ENCODE measurements at places on chromosomes 12 and 14.

- DNase-seq: peak; percentile 27
These were observed 29.0 kb upstream of the SMOC1 start for GRCh38 chr14:69850086-69850735.

DNA sequence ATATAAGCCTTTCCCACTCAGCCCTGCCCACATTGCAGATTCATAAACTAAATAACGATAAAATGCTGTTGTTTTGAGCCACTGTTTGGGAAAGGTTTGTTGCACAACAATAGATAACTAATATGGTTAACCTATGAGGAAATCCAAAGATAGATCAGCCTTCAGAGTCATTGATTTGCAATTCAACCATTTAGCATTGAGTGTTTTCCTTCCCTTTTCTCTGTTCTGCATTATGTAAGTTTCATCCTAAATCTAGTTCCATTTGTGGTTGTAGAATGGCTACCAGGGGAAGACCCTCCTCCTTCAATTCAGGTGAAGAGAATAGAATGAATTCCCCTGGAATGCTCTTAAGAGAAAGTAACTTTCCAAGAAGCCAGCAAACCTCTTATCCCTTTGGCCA, 19.6 kb downstream of the TC2N start:
- DNase-seq: no peak

DNA sequence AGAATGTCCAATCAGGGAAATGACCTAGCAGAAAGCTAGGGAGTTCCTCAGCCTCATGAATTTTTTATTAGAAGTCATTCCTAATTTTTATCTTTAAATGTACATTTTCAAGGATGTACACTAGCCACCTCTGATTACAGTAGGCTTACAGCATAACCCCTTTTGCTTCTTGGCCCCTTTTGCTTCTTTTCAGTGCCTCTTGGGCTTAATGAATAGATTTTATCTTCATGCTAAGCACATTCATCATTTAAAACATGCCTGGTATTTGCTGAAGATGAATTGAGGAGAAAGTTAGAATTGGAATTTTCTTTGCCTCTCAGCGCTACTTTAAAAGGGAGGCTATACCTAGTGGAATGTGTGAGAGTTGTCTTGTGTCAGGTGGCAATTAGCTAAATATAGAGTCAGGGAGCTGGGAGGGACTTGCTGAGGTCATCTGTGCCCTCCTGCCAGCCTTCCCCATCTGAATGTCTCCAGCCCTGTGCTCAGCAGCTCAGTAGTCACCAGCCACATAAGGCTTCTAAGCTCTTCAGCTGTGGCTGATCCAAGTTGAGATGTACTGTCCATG, 132.1 kb downstream of the SAMD4A start:
- no peak for DNase-seq

GRCh38 chr14:90301668-90302090, 30.1 kb downstream of the NRDE2 start:
- peak; percentile 15 for DNase-seq

- DNase-seq: peak; percentile 83
These were observed 1.8 kb downstream of the COX6A1 start for GRCh38 chr12:120439646-120440247.

DNA sequence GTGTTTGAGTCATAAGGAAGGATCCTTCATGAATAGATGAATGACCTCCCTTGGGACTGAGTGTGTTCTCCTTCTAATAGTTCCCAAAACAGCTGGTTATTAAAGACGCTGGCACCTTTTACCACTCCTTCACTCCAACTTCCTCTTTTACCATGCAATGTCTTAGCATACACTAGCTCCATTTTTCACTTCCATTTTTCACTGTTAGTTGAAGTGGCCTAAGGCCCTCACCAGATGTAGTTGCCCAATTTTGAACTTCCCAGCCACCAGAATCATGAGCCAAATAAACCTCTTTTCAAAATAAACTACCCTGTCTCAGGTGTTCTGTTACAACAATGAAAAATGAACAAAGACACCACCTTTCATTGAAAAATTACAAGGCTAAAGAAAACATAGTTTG, 64.7 kb downstream of the GPR65 start:
- no peak for DNase-seq

DNA sequence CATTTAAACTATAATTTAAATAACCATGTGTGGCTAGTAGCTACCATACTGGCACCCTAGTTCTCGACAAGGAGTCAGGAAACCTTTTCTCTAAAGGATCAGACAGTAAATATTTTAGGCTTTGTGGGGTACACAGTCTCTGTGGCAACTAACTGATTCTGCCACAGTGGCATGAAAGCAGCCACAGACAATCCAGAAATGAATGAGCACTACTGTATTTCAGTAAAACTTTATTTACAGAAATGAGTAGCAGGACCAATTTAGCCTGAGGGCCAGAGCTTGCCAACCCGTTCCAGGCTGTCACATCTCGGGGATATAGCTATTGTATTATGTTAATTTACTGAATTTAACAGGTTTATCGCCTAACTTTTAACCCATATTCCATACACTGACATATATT, 278.7 kb downstream of the ITPR2 start:
- DNase-seq: no peak

- no peak for DNase-seq
These were observed 212.2 kb downstream of the DACT1 start for GRCh38 chr14:58850011-58850410.

- DNase-seq: no peak
These were observed 883.0 kb upstream of the FLRT2 start for GRCh38 chr14:84646786-84647500.

- DNase-seq: peak; percentile 22
These were observed 138.7 kb downstream of the ETV6 start for GRCh38 chr12:11787933-11788849.

DNA sequence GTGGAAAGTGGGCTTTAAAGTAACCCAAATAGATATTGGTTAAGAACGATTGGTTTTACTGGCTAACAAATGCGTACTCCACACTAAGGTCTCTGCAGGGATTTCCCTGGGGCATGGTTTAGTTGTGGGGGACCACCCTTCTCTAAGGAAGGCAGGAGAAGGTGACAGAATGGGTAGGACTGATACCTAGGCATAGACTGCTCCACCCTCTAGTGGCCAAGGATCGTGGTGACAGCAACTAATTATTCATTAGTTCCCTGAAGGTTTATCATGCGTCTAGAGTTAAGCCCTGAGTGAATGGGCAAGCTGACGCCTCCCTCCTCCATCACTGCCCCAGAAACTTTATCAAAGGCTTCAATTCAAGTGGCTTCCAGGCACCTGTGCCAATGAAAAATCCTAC, 9.1 kb downstream of the FAM181A start:
- DNase-seq: peak; percentile 83

GRCh38 chr12:104521731-104522130, 65.0 kb downstream of the CHST11 start:
- DNase-seq: no peak

DNA sequence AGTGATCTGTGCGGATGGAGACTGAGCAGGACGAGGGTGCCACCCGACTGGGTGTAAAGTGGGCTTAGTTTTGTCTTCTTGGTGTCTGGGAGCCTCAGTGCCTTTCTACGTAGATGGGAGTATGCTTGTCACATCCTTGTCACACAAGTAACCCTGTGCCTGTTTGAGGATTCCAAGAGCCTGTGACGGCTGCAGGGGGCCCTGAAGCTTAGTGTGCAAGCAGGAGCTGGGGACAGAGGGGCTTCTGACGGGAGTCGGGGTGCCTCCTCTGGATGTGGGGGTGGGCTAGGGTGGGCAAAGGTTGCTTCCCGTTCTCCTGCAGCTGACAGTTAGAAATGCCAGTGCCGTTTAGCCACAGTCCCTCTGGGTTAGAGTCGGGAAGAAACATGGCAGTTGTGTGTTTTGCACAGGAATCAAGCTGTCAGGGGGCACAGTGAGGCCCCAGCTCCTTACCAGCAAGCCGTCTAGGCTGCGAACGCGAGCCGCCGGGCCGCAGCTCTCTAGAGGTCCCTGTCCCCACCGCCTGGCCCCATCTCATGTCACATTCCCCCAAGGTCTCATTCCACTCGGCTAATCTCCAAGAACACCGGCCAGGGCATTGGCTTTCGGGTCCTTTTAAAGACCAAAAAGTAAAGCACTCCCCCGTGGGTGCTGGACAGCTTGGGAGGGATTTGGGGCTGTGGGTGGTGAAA, 7.0 kb downstream of the RTL1 start:
- DNase-seq: peak; percentile 54

DNA sequence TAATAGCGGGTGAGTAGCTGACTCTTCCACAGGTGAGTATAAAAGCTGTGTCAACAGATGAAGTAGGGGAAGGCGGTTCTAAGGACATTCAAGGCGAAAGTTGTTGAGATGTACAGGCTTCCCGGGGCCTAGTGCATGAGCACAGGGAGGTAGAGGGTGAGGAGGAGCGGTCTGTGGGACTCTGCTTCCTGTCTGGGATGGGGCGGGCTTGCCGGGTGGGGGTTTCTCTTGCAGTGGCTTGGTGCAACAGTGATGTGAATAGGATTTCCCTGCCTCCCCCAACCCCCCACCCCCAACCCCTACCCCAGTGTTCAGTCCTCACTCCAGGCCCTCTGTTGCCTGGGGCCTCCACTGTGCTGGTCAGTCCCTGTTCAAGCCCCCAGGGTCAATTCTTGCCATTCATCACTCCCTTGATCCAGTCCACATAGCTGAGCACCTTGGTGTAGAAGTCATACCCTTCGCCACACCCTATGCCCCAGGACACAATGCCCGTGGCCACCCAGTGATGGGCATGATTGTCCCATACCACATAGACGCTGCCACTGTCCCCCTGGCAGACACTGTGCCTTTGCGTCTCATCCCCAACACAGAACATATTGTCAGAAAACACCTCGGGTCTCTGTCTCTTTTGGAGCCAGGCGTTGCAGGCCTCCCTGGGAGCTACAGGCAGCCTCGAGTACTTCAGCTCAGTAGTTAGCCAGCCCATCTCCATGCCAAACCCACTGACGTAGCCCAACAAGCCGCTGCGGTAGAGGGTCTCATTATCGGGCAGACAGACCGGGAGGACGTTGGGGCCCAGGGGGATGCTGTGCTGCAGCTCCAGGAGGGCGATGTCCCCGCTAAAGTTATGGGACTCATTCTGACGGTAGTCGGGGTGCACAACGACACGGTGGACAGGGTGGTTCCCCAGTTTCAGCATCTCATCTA, 4.0 kb upstream of the C1R start:
- DNase-seq: no peak

GRCh38 chr14:77344377-77344996, 23.7 kb downstream of the GSTZ1 start:
- DNase-seq: no peak

GRCh38 chr12:105409279-105409678, 78.8 kb downstream of the C12orf75 start:
- no peak for DNase-seq

DNA sequence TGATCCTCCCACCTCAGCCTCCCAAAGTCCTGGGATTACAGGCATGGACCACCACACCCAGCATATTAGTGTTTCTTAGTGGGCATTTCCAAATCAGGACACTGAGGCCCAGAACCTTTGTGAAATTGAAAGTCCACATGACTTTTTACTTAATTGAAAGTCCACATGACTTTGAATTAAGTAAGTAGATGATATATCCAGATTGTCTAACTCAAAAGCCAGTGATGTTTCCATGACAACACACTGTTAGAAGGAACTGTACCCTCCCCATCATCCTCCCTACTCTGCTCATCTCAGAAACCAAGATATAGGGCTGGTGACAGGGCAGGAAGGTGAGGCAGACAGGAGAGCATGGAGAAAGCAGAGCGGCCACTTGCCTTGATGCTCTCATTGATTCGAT, 7.2 kb downstream of the MYO1A start:
- DNase-seq: no peak

- no peak for DNase-seq
These were observed 757 bp downstream of the ZC3H10 start for GRCh38 chr12:56118688-56119357.

DNA sequence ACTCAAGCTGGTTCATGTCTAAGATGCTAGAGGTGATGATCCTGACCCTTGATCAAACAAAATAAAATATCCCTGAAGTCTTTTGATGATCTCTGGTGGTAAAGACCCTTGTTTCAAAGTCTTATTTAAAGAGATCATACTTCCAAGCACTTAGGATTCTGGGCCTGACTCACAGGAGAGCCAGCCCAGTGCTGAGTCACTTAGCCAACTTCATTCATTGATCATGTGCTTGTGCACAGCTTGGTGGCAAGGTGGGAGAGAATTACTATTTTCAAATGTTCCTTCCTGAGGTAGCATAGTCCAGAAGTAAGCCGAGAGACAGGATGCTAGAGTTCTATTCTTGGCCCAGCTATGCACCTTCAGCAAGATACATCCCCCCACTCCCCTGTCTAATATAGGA, 40.6 kb downstream of the SCN8A start:
- DNase-seq: no peak

- no peak for DNase-seq
These were observed 242.4 kb downstream of the SLC15A4 start for GRCh38 chr12:128581321-128581761.

DNA sequence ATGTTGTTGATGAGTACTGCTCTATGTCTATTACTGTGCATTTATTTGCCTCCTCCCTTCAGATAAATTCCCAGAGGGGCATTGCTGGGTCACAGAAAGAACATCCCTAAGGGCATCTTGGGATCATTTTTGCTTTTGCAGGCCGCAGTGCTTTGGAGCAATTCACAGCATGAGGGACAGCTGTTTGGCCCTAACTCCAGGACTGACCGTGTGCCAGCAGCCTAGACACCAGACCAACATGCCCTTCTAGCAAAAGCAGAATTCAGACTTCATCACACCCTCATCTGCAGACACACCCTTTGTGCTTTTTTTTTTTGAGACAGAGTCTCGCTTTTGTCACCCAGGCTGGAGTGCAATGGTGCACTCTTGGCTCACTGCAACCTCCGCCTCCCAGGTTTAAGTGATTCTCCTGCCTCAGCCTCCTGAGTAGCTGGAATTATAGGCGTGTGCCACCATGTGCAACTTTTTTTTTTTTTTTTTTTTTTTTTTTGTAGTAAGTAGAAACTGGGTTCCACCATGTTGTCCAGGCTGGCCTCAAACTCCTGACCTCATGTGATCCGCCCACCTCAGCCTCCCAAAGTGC, 31.0 kb downstream of the RNF34 start:
- no peak for DNase-seq

DNA sequence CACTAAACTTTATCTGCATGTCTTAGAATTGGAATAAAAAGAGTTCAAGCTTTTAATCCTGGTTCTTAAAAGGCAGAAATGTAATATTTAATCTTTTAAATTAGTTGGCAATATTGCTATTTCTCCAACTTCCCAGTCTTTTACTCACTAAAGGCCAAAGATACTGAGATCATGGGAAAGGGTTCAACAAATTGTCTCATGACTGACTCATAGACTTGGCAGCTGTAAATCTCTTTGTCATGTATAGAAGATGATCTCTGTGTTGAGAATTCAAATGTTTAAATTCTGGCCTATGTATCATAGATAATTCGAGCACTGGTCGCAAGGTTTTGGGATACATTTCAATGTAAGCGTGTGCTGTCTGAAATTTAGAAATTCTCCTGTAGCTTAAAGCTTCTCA, 40.1 kb upstream of the STRAP start:
- no peak for DNase-seq
